MCF 10A (cell line): ENCODE measurements at places on chromosomes 7 and 10. TPM values are rescaled to one million over a fixed set of nuclear protein-coding genes. Genes with fewer than 3 reads are reported as not detected.

The ITIH2 gene
- not detected in 2 replicates for total RNA-seq

The HKDC1 gene
- total RNA-seq, result 0.68 and 1.1 TPM in 2 replicates

The TECTB gene
- total RNA-seq, result not detected in 2 replicates

The COX19 gene
- 14.7 and 16.5 TPM in 2 replicates for total RNA-seq

The CRCP gene
- 27.5 and 39.8 TPM in 2 replicates for total RNA-seq

The VPS37D gene
- total RNA-seq, result 0.44 and 1.3 TPM in 2 replicates

The CDC14C gene
- total RNA-seq, result not detected in 2 replicates

The MMP21 gene
- total RNA-seq, result not detected in 2 replicates
